LHCN-M2 (cell line): ENCODE measurements at places on chromosomes 12 and 14. TPM values are rescaled to one million over a fixed set of nuclear protein-coding genes. Genes with fewer than 3 reads are reported as not detected.

The SYT10 gene
- total RNA-seq: not detected in 2 replicates

- no peak for DNase-seq
These were observed 74.6 kb downstream of the KITLG start for GRCh38 chr12:88505696-88506095.

DNA sequence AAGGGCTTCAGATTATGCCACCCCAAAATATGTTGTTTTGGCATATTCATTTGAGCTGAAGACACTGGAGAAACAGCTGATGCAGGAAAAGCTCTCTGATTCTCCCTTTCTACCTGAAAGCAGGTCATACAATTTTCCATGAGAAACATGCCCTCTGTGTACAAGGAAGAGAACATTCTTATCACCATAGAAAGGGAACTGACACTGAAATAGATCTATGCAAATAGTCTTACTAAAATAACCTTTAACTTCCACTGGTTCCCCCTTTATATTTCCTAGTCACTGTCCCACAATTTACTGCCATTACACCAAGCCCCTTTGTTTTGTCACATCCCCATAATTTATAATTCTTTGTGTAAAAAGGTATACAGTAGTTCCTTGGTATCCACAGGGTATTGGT is 9.6 kb upstream of the PHC1 start:
- DNase-seq: no peak

The IFI27L2 gene
- 63.5 and 107 TPM in 2 replicates for total RNA-seq

DNA sequence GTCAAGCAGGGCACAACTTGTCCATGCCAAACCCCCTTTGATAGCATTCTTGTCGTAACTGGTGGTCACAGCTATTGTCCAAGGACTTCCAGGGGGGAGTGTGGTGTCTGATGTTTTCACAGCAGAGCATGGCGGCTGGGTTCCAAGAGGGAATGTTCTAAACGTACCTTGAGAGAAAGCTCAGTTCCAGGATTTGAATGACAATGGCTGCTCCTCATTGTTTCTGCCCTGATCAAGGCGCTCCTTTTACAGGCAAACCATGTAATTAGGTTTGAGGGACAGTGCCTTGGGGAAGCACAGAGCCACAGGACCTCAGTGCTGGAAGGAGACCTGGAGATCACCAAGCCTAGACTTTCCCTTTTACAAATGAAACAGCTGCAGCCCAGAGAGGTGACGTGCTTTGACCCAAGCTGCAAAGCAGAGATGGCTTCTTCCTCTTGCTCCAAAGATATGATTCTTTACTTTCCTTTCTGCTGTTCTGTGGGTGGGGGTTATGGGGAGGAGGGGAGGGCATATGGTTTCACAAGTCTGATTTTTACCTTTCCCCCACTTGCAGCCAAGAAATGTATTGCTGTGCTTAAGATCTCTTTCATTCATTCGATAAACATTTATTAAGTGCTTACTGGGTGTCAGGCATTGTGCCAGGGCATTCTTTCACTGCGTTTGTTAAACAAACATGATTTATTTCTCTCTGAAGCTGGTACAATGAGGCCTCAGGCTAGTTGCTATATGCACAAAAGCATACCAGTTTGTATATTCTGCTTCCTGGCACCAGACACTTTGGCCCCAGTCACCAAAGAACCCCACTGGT is 172.8 kb downstream of the KTN1 start:
- no peak for DNase-seq

GRCh38 chr12:22115711-22116110 is 69.7 kb downstream of the CMAS start:
- no peak for DNase-seq

DNA sequence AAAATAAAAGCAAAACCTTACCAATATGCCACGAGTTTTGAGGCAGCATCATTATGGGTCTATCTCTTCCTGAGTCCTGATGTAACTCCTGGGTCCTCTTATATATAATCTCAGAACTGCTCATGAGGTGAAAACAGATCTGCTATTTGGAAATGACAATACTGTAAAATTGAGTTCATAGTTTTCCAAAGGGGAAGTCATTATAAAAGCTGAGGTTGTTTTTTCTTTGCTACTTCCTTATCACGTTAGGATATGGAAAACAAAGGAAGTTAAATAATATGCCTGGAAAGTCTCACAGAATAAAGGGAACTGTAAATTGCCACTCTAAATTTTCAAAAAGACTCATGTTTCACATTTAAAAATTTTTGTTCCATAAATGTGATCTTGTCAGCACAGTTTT is at the start of gene CD163L1:
TSS of gene CD163L1 (minus strand) at position 78 of the 400 bp plus-strand sequence. CDS start at position 52, 26 bp downstream.
- DNase-seq: no peak

- DNase-seq: no peak
These were observed 18.1 kb downstream of the DHX37 start for GRCh38 chr12:124970647-124971402.

DNA sequence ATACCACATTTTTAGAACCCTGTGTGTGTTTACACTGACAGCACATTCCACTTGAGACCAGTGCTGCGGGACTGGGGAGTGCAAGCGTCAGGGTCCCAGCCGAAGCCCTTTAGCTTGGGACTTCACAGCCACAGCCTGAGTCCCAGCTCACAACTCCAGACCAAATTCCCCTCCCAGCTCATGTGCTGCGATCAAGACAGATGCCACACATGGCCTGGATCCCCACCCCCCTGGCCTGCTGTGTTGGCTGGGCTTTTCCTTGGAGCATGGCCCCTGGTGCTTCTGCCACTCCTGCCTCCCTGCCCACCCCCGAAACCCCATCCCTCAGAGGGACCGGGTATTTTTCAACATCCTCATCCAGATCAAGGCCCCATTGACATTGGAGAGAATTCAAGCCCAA is 63.7 kb downstream of the WDR20 start:
- DNase-seq: no peak

DNA sequence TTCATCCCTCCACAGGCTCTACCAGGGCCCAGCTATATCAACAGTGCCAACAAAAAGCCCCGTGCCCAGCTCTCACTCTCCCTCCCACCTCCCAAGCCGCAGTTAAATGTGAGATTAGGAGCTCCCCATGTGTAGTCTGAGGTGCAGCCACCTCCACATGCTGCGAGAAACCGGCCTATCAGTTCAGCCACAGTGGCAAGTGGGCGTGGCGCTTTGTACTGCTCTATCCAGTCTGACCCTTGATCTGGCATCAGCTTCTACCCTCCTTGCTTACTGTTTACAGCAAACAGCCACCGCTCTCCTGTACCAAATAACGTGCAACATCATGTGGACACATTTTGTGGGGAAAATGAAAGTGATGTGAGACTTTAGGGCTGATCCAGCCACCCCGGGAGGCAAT is 1.7 kb downstream of the PLEK2 start:
- no peak for DNase-seq

DNA sequence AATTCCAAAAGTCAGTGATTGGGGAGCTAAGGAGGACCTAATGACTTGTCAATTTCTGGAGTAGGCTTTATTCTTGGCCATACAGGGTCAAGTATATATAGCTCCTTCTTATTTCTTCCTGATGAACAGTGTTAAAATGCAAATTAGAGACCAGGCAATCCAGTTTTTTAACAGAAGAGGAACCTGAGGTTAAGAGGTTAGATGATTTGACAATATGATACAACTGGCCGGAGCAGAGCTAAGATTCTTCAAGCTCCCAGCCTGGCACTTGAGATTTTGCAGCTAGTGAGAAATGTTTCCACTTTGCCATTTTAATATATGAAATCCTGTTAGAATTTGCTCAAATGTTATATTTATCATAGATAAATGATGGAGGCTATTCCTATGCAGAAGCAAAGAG is 204.0 kb downstream of the SSPN start:
- DNase-seq: no peak

The SERPINA9 gene
- total RNA-seq: 0.32 TPM in 1 of 2 replicates, not detected in the other

The APOF gene
- total RNA-seq: not detected in 2 replicates

- DNase-seq: no peak
These were observed 33.4 kb upstream of the HSPB8 start for GRCh38 chr12:119145367-119145766.

DNA sequence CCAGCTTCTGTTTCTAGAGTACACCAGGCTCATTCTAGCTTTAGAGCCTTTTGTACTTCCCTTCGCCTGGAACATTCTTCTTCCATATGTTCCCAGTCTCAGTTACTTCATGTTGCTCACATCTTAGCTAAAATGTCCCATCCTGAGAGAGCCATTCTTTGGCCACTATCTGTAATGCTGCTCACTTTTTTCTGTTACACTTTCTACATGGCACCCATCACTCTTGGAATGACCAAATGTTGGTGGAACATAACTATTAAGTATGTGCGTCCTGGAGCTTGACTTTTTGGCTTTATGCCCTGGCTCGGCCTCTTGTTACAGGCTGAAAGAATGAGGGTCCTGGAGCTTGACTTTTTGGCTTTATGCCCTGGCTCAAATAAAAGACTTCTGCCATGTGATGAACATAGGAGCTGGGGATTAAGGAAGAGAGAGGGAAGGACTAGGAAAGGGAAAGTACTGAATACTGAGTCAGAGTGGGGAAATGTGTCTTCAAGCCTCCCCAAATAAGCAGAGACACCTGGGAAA is 442.9 kb upstream of the ATP2B1 start:
- no peak for DNase-seq

The SLC15A5 gene
- not detected in 2 replicates for total RNA-seq

- no peak for DNase-seq
These were observed 113.8 kb upstream of the C14orf180 start for GRCh38 chr14:104465482-104466390.

- DNase-seq: no peak
These were observed 447.6 kb upstream of the TMPO start for GRCh38 chr12:98067795-98068194.

DNA sequence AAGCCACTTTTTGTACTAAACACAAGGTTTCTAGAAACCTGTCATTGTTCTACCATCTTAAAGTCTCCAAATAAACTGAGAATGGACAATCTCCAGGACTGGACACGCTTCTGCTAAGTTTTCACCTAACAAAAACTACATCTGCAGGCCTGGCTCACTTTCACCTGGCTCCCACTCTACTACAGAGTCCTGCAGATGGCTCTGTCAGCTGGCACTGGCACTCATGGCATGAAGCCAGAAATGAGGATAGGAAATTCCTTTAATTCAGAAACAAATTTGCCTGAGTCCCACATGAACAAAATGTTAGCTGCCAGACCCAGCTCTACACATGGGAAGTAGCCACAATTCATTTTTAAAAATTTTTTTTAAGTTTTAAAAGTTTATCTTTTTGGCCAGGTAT is 42.1 kb downstream of the STXBP6 start:
- peak; percentile 55 for DNase-seq

GRCh38 chr12:79512068-79512467 is 178.7 kb downstream of the PAWR start:
- no peak for DNase-seq

The RNASE7 gene
- not detected in 2 replicates for total RNA-seq

GRCh38 chr12:17976202-17976601 is 113.8 kb downstream of the RERGL start:
- DNase-seq: peak; percentile 12

GRCh38 chr12:108565976-108566375 is 3.6 kb downstream of the ISCU start:
- DNase-seq: peak; percentile 94

DNA sequence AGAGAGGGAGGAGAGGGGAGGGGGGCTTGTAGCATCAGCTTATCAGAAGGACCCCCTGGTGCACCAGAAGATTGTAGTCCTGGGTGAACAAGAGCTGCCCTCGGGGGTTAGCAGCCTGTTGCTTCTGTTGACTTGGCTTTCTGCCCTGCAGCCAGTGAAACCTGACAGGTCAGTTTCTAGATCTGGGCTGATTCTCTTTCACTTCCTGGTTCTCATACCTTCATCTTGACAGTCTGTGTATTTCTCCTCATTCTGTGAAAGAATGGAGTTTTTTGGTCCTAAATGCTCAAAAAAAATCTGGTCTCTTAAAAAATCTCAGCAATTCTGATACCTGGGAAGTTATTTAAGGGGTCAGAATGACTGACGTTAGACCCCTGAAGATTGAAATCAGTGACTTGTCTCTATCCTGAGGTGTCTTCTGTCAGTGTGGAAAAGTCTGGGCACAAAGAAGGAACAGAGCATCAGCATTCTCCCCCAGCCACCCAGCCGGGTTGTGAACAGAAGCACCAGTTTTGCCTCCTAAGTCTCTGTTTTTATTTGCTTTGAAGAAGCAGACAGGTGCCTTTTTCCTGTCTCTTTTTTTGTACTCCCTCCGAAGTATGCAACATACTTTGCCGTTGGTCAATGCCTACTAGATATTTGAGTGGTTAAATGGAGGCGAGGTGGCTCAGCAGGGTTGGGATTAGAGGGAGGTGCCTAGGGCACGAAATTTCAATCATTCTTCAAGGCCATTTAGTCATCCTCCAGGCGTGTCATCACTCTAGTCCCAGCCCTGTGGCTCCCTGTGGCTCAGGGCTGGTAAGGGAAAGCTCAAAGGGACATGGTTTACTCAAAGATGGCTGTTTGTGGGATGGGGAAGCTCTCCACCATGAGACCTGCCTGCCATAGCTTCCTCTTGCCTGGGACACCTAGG is 24.0 kb downstream of the TTC9 start:
- peak; percentile 51 for DNase-seq

- DNase-seq: no peak
These were observed 217.4 kb downstream of the C12orf42 start for GRCh38 chr12:103278329-103278728.

The DEGS2 gene
- 0.58 TPM in 1 of 2 replicates, not detected in the other for total RNA-seq

GRCh38 chr14:22500954-22501726 is 87.9 kb downstream of the DAD1 start:
- DNase-seq: no peak

GRCh38 chr12:65279369-65280112 is 1.1 kb downstream of the MSRB3 start:
- peak; percentile 38 for DNase-seq

GRCh38 chr12:95443459-95443858 is 30.5 kb upstream of the METAP2 start:
- DNase-seq: no peak

DNA sequence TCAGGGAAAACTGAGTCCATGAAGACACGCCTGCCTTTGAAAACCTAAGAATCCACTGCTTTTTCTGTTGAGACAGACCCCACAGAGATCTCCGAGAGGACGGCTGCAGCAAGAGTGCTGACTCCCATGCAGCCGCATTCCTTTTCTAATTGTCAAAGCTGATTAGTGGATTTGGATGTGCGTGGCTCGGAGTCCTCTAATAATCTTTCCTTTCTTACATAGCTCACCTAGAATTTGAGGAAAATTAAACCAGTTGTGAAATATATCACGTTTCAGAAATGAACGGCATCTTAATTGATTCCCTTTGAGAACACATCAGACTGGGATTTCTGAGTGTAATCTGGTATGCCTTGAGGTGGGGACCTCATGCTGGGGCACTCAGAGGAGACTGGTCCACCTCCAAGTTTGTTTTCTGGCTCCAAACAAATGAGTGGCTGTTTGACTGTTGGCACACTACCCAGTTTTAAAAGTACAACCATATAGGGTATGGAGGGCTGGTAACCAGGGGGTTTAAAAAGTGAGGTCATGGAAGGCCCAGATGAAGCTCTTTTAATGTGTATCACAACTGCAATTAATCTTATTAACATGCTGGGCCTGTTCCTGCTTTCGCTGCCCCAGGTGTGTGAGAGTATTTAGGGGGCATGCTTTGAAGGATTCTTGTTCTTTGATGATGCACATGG is 63.3 kb downstream of the RASSF3 start:
- no peak for DNase-seq

GRCh38 chr14:68632054-68632895 is 160.6 kb downstream of the ZFP36L1 start:
- no peak for DNase-seq
